ENCODE measurements at places on chromosomes 3 and 15.

DNA sequence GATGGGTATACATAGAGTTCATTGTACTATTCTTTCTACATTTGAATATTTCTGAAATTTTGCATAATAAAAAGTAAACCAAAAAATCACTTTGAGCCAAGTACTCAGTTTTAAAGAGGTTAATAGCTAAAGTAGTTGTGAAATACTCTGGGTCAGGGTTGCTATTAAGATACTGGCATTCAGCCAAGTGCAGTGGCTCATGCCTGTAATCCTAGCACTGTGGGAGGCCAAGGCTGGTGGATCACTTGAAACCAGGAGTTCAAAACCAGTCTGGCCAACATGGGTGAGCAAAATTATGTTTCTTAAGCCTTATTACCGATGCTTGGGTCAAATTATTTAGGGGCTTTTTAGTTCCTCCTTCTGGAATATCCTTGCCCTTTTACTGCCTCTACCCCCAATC is 122.0 kb upstream of the MELTF start:
- DNase-seq, result peak; percentile 85

DNA sequence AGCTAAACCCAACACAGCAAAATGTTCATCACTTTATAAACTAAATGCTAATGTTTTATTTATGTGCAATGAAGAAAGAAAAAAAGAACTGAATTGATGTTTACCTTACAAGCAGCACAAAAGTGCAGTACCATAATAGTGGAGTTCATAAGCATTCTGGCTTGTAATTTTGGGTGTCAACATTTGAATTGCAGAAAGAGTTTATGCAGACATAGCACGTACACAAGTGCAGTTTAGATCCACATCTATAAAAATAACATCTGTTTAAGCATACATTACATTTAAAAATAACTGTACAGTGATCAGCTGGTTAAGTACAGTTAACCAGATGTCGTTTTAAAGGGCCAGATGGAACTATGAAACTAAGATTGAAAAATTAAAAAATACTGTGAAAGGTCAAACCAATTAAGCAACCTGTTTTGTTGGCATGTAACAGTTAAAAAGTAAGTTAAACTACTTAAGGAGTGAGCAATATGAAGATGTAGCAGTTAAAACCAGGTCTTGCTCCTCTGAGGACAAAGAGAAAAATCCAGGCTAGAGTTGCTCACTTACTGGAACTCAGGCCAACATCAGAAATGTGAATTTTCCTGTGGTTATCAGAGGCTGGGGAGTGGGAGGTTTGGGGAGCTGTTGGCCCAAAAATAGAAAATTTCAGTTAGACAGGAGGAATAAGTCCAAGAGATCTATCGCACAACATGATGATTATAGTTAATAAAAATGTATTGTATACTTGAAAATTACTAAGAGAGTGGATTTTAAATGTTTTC is 204.9 kb upstream of the MDFIC2 start:
- no peak for DNase-seq

- DNase-seq, result no peak
Measured at GRCh38 chr3:37991823-37992222, 1.2 kb downstream of the VILL start.

- peak; percentile 14 for DNase-seq
Measured at GRCh38 chr3:127226946-127227842, 34.3 kb downstream of the PRR23E start.

- DNase-seq, result no peak
Measured at GRCh38 chr3:196624907-196625306, 14.6 kb upstream of the NRROS start.

DNA sequence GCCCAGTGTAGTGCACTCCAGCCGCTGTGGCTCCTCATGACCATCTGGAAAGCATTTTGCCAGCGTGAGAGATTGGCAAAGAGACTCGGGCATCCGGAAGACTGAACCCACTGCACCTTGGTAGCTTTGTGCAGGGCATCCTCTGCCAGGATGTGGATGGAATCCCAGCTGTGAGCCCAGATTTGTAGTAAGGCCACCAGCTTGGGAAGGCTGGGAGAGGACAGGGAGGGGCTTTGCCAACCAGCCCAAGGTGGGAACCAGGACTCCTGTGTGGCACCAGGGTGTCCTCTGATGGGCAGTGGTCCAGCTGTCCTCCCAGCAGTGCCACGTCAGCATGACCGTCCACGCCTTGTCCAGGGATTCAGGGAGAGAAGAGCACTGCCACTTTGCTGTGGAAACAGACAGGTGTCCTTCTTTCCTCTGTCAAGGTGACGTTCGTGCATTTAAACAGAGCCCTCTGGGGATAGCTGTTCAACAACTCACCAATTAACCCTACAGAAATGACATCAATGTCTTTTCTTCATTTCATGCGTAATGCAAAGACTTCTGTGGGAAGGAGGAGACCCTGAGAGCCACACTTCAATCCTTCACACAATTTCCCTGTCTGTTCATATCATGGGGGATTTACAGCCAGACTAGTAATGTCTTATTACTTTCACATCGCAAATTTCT is 19.1 kb downstream of the KLF15 start:
- DNase-seq, result no peak

DNA sequence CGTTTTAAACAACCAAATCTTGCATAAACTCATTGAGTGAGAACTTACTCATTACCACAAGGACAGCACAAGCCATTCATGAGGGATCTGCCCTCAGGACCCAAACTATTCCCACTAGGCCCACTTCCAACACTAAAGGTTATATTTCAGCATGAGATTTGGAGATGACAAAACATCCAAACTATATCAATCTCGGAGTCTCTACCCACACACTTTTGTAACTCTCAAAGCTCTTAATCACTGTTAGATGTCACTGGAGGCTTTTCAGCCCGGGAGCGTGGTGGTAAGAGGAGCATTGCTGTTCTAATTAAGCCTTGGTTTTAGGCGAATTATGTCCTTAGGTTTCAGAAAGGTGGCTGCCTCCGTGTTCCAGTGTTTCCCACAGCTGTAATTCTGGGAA is 86.3 kb downstream of the CNTN6 start:
- DNase-seq, result no peak

DNA sequence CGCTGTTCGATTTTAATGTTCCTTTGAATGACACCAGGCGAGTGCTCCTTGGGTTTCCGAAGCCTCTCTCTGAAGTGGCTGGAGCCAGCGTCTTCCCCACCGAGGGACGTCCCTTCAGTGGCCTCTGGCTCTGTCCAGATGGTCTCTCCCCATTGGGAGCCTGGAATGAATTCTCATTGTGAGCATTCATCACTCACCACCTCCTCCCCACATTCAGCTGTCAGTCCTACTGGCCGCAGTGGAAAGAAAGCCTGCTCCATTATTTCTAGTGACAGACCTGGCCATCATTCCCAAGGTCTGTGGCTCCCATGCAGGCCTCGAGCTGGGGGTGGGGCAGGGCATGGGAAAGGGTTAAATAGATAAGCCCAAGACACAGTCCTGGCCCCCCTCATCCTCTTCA is 35.2 kb downstream of the ZNF710 start:
- no peak for DNase-seq

DNA sequence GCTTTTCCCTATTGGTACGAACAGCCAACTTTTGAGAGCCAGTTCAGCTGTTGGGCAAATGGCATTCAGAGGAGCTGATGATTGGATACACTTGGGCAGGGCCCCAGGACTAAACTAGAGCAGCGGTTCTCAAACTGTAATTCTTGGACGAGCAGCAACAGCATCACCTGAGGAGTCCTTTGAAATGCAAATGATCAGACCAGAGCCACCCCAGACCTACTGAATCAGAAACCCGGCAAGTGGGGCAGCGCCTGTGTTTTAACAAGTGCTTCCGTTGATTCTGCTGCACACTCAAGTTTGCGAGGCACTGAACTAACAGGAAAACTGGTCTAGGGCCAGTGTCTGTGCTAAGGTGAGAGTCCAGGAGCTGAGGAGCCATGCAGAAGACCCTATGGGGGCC is 239.7 kb downstream of the UACA start:
- peak; percentile 7 for DNase-seq

DNA sequence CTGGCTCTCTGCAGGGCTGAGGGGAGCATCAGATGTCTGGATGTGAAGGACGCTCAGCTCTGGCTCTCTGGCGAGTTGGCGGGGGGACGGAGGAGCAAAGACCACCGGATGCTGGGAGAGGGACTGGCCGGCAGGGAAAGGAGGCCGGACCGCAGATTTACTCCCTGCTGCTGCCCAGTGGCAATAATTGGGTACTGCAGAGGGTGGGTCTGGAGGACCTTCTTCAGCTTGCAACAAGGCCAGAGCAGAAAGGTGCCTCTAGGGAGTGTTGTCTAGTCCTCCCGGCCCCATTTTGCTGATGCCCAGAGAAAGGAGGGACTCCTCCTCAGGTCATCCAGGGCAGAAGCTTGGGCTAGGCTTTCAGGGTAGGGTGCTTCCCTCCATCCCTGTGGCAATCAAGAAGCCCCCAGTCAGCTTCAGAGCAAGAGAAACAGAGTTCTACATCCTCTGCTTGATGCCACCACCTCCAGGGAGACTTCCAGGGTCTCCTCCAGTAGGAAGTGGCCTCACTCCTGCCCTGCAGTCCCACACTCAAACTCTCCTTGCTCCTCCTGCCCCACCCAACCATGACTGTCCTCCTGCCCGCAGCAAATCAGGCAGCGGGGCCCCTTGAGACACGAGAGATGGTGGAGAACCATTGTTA is 20.3 kb upstream of the CSPG4 start:
- DNase-seq, result peak; percentile 55

DNA sequence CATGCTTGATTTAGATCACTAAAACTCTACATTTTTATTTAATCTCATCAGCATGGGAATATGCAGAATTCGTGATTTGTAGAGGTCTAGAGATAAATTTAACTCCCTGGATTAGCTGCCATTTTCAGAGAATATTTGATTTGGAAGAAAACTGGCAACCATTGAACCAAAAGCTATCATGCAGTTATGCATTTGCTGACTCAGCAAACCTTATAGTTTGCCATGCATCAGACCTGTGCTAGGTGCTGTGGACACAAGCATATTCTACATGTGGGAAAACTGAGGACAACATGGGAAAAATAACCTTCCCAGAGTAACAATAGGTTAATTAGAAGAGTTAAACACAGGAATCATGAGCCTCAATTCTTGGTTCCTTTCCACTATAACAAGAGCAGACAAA is 54.7 kb upstream of the TP63 start:
- no peak for DNase-seq

GRCh38 chr3:61593446-61594029 is 32.2 kb downstream of the PTPRG start:
- DNase-seq, result no peak

- DNase-seq, result no peak
Measured at GRCh38 chr15:82843566-82843965, 34.1 kb downstream of the WHAMM start.

DNA sequence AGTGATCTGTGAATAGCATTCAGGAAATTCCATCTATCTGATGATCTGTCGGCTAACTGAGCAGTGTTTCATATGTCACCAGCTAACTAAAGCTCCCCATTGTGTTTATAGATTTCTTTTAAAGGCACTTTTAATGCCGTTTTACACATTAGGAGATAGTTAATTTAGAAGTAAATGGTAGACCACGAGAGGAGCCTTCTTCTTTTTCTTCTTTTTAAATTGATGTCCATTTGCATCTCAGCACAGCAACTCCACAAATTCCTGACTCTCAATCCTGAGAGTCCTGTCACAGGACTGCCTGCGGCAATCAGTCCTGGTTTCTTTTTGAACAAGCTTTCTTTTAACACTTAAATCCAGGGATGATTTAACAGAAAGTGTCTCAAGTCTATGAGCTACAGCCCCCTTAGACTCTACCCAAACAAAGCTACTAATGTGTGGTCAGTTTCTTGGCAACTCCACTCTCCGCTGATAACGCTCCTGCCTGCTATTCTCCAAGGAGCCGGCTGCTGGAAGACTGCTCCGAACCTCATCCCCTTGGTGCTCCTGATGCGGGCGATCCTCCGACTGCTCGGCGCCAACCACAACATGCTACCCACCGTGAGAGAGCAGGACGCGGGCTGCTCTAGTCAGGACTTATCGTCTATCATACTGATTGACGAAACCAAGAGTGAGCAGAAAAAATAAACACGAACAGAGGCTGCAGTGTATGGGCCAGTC is 421.4 kb downstream of the MECOM start:
- peak; percentile 13 for DNase-seq

DNA sequence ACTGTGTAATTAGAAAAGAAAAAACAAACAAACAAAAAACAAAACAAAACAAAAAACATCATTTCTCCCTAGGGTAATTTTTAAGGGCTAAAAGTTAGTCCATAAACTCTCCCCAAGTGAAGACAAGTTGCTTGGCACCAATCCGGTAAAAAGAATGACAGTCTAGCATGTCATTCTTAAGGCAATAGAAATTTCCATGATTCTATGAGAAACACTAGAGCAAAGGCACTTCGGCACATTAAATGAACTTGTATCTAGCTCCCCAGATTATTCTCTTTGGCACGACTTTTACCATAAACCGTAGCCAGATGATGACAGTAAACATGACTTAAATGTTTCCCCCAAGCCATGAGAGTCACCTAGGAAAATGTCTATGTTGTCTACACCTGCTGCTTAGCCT is 10.1 kb downstream of the COL8A1 start:
- no peak for DNase-seq

DNA sequence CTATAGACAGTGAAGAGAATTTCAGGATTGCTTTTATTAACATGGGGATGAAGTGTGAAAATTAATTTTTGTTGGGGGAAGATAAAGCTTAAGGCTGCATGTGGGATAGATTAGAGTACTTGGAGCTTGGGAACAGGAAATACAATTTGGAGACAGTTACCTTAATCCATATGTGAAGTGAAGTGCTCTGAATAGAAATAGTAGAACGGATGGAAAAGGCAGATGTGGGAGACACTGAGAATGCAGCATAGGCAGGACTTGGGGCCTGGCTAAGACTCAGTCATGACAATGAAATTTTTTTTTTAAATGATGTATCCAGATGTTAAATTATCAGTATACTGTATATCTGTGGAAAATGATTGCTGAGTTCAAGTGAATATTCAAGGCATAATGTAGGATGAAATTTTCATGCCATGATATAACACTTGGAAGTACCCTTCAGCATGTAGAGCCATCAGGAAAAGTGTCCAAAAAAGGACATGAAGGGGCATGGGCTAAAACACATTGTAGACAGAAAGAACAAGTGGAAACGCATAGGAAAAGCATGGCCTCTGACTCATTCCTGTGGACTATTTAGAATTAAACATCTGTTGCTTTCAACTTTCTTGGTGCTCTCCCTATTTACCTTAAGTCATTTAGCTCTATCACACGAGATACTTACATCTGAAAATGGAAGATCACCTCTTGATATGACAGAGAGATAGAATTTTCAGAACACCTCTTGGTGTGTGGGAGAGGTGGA is 134.8 kb downstream of the RBMS3 start:
- no peak for DNase-seq

GRCh38 chr3:53190659-53191058 is 29.6 kb downstream of the PRKCD start:
- no peak for DNase-seq

- DNase-seq, result no peak
Measured at GRCh38 chr3:130935761-130936492, 42.0 kb downstream of the ATP2C1 start.

DNA sequence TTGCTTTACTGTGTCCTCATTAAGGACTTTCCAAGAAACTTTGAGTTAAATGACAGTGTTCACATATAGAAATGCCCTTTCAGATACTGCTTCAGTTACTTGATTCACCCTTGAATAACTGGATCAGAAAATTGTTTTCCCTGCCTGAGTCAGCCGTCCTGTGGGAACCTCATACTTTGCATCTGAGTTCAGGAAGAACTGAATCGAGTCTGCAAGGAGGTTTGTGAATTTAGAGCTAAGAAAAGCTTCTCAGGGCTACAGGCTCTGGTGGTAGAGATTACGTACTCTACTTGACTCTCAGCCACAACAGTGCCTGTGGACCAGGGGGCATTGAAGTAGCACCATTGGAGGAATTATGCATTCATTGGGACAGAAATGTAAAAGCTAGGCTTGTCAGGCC is 252.4 kb upstream of the C2CD4B start:
- DNase-seq, result no peak
